ENCODE measurements at places on chromosomes 7 and 10. TPM values are rescaled to one million over a fixed set of nuclear protein-coding genes. Genes with fewer than 3 reads are reported as not detected.

- no peak for DNase-seq
Observed at GRCh38 chr7:50867034-50867356, 84.3 kb upstream of the GRB10 start.

- DNase-seq = peak; percentile 28
Observed at GRCh38 chr10:86262688-86263181, 103.9 kb downstream of the GRID1 start.

GRCh38 chr7:98826811-98827231, 43.0 kb downstream of the TMEM130 start:
- peak; percentile 78 for DNase-seq

DNA sequence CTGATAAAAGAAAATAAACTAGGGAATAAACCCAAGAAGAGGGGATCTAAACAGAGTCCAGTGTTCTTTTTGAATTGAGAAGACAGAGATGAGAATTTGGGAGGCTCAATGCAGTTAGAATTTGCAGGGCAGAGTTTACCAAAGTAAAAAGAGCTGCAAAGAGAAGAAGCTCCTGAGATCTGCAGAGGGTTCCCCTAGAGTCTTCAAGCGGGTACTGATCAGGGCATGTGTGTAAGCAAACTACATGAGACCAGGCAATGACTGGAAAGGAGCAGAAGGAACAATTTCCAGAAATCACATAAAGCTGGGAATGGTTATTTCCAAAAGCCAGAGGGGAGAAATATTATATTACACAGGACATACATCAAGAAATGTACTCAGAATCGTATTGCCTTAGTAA, 58.1 kb upstream of the TES start:
- no peak for DNase-seq

The NEBL gene
- 3.1 TPM for total RNA-seq

DNA sequence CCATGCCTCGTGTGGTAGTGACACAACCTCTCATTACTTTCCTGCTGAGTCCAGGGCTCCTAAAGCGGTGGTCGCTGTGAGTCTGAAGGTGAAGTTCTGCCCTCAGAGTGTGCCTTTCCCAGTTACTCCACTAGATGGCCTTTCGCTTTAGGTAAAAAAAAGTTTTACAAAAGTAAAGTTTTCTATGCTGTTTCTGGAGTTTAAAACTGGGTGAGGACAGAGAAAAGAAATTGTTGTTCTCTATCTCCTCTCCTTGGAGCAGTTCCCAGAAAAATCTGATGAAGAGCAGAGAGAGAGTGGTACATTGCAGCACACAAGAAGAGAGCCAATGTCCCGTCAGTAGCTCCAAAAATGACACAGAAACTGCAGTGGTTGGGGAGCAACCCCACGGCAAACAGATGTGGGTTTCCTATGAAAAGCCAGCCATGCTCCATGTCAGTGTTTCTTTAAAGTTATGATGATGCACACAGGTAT, 257.1 kb downstream of the GLI3 start:
- no peak for DNase-seq

The INSYN2A gene
- total RNA-seq = not detected

The PNLIPRP1 gene
- total RNA-seq = not detected

DNA sequence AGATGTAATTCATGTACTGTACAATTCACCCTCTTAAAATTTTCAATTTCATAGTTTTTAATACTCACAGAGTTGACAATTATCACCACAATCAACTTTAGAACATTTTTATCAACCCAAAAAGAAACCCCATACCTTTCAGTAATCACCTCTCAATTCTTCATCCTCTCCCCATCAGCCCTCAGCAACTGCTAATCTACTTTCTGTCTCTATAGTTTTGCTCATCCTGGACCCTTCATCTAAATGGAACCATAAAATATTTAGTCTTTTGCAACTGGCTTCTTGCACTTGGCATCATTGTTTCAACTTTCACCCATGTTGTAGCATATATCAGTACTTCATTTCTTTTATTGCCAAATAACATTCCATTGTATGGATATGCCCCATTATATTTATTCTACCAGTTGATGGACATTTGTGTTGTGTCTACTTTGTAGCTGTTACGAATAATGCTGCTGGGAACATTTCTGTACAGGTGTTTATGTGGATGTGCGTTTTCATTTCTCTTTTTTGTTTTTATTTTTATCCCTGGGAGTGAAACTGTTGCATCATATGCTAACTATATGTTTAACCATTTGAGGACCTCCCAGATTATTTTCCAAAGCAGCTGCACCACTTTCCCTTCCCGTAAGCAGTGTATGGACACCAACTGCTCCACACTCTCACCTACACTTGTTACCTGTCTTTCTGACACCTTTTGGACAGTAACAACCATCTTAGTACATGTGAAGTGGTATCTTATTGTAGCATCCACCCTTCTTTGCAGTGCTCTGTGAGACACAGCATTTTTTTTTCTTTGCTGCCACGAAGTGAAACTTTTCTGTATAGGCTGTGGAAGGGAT, 65.4 kb upstream of the APBB1IP start:
- no peak for DNase-seq

- DNase-seq = no peak
Observed at GRCh38 chr7:2079332-2080059, 153.2 kb downstream of the MAD1L1 start.

DNA sequence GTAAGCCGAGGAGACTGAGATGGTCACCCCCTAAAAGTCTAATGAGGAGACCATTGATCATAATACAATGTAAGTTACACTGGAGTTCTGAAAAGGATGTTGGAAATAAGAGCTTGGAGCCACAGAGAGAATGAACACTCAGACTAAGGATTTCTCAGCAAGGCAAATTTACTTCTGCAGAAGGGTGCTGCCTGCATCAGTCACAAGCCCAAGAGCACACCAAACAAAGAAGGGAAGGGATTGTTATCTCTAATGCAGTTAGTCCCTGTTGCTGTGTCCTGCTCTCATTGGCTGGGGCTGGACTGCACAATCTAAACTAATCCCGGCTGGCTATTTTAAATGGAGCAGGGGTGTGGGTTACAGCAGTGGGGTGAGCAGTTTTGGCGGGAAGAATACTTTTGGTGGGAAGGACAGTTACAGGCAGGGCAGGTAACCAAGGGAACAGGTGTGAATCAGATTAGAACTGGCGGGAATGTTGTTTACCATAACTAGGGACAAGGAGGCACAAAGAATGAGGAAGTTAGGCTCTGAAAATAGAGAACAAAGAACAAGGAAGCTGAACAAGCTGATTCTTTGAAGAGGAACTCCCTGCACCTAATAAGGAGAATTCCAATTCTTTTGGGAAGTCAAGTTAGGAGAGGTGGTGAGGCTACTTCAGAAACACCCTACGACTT, 30.3 kb upstream of the TRIM24 start:
- DNase-seq = no peak

The GJD4 gene
- not detected for total RNA-seq

- DNase-seq = no peak
Observed at GRCh38 chr10:115503546-115503945, 410.4 kb downstream of the ATRNL1 start.

The NANOS1 gene
- total RNA-seq = 0.31 TPM

- DNase-seq = no peak
Observed at GRCh38 chr10:70558871-70559810, 43.4 kb downstream of the PRF1 start.

DNA sequence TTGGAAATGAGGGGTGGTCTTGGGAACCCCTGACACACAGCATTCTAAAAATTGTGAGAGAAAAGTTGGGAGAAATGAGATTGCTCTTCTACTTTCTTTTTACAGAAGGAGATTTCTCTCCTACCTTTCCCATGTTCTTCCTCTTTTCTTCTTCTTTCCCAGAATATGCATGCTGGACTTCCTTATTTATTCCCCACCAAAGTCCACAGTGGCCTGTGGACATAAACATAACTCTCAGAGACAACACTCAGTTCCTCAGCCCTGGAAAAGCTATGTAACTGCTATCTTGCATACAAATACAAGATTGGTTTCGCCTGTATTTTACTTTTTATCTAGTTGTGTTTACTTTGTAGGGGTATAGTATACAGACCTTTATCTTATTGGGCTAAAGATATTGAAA, 54.6 kb upstream of the C1GALT1 start:
- no peak for DNase-seq

The FAM180A gene
- total RNA-seq = 14.9 TPM

GRCh38 chr7:130849604-130850003, 115.6 kb upstream of the KLF14 start:
- no peak for DNase-seq

DNA sequence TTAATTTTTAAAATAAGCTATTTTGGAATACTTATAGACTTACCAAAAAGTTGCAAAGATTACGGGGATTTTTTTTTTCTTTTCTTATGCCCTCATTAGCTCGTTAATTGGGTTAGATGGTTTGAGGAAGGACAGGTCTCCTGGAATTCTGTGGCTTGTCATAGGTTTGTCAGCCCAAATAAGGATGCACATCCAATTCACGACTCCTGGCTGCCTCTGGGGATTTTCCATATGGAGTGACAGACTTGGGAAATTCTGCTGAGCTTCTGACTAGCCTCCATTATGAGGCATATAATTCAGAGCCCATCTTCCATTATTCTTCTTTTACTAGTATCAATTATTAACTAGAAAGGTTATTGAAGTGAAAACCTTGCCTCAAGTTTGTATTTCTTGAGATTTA, 102.1 kb downstream of the AUTS2 start:
- no peak for DNase-seq

The GNG11 gene
- total RNA-seq = 4.5 TPM

The DIP2C gene
- total RNA-seq = 11.5 TPM

DNA sequence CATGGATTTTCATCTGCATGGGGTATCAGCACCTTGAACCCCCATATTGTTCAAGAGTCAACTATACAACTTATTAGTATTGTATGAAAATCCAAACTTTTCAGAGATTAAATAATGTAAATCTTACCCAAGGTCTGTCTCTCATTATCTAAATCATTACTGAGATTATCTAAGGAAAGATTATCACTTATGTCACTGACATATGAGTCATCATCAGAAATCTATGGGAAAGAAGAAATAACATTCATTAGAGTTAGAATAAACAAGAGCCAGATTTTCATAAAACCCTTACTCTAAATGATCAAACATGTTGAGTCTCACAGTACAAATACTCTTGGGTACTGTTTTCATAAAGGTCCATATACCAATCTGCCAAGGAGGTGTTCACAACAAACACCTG, 83.3 kb upstream of the GSDME start:
- no peak for DNase-seq

The HOXA7 gene
- total RNA-seq = not detected

The SAP25 gene
- total RNA-seq = not detected

GRCh38 chr7:45278763-45279398, 121.3 kb downstream of the RAMP3 start:
- no peak for DNase-seq

DNA sequence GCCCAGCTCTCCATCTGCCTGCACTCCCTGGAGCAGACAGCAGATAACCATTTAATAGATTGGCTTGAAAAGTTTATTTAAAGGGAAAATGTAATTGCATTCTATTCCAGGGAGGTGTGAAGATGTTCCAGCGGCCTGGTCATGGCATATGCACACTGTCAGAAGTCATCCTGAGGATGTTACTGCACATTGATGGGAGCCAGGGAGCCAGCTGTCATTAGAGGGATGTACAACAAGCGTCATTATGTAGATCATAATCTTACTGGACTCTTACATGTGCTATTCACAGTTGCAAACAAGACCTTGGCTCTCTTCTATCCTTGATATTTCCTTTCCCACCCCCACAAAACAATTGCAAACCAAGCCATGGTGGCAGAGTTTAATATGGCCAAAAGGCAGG, 65.4 kb downstream of the FAM204A start:
- DNase-seq = no peak

GRCh38 chr10:25057886-25058285, 41.5 kb downstream of the THNSL1 start:
- no peak for DNase-seq

- DNase-seq = no peak
Observed at GRCh38 chr7:32519763-32520162, 24.5 kb downstream of the AVL9 start.

- no peak for DNase-seq
Observed at GRCh38 chr7:120947980-120948379, 2.6 kb upstream of the ING3 start.

DNA sequence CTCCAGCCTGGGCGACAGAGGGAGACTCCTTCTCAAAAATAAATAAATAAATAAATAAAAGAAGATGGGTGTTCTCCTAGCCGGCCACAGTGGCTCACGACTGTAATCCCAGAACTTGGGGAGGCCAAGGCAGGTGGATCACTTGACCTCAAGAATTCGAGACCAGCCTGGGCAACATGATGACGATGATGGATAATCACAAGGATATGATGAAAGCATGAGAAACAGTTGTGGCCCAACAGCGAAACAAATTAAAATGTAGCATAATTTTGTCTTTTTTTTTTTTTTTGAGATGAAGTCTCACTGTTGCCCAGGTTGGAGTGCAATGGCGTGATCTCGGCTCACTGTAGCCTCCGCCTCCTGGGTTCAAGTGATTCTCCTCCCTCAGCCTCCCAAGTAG, 12.9 kb downstream of the ZNF786 start:
- no peak for DNase-seq

DNA sequence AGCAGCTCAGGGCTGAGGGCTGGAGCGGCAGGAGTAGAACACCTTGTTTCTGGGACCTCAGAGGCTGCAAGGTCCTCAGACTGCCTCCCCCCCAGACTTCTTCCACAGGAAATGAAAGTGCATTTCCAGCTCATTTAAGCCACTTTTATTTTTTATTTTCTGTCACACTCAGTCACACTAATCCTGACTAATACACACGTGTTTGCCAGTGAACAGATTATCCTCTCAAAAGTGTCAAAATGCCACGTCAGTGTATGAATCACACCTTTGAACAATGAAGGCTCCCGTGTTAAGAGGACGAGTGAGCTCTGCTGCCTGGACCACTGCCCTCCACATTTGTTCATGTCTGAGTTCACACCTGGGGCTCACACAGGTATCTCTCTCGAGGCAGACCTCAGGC, 488.5 kb downstream of the DNAJB6 start:
- no peak for DNase-seq

DNA sequence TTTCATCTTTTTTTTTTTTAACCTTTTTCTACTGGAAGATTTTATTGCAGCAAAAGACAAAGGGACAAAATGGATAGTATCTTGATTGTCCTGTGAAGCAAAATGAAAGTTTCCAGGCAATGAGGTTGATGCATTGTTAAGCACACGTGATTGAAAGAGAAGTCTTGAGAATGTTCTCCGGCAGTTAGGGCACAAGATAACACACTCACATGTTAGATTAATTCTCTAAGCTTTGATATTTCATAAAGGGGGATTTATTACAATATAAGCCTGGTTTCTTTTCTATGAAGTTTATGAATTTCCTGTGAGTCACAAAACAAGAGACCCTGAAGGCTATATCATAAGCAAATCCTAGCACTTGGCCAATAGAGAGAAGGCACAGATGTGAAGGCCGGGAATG, 93.4 kb upstream of the ARMC3 start:
- DNase-seq = no peak

Data from right lobe of liver (tissue), 6 donors.